ENCODE measurements at places on chromosomes 2 and 18. TPM values are rescaled to one million over a fixed set of nuclear protein-coding genes. Genes with fewer than 3 reads are reported as not detected.

The RPL37A gene
- 5,014 TPM for total RNA-seq

The DNAJC5G gene
- not detected for total RNA-seq

The KCTD1 gene
- 35.8 TPM for total RNA-seq

The TMEM17 gene
- 4.3 TPM for total RNA-seq

The CCDC141 gene
- total RNA-seq = not detected

The KLF7 gene
- total RNA-seq = 28.8 TPM

The PAX3 gene
- total RNA-seq = not detected

All from A549 treated with AZD2906 at 1 μM for 4 hours (cell line).